Activated naive CD4-positive, alpha-beta T cell treated with anti-CD3 and anti-CD28 coated beads, Interleukin-2, amount 50 U/mL, for 72 hours (primary cell): ENCODE measurements at places on chromosomes 2 and 18.
A peak's percentile ranks its signal among the peaks of the same experiment; 100 is the strongest.

GRCh38 chr2:80700961-80701360 lies 396.4 kb upstream of the LRRTM1 start:
- no peak for DNase-seq

- no peak for DNase-seq
Observed at GRCh38 chr2:83990636-83991035, 468.4 kb downstream of the SUCLG1 start.

DNA sequence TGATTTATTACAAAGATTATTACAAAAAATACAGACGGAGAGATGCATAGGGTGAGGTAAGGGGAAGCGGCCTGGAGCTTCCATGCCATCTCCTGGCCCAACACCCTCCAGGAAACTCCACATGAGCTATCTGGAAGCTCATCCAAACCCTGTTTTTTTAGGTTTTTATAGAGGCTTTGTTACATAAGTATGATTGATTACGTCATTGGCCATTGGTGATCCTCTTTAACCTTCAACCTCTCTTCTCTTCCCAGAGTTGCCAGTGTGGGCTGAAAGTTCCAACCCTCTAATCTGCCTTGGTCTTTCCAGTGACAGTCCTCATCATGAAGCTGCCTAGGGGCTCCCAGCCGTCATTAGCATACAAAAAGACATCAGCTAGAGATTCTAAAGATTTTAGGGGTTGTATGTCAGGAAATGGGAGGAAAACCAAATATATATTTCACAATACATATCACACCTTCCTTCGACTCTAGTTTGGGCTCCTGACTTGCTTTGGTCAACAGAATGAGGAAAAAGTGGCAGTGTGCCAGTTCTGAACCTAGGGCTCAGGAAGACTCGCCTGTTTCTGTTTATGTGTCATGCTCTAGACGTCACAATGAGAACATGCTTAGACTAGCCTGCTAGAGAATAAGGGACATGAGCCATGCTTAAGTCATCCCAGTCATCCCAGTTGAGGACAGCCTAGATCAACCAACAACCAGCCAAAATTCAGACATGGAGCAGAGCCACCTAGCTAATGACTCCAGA lies 54.1 kb downstream of the ETAA1 start:
- DNase-seq = no peak

DNA sequence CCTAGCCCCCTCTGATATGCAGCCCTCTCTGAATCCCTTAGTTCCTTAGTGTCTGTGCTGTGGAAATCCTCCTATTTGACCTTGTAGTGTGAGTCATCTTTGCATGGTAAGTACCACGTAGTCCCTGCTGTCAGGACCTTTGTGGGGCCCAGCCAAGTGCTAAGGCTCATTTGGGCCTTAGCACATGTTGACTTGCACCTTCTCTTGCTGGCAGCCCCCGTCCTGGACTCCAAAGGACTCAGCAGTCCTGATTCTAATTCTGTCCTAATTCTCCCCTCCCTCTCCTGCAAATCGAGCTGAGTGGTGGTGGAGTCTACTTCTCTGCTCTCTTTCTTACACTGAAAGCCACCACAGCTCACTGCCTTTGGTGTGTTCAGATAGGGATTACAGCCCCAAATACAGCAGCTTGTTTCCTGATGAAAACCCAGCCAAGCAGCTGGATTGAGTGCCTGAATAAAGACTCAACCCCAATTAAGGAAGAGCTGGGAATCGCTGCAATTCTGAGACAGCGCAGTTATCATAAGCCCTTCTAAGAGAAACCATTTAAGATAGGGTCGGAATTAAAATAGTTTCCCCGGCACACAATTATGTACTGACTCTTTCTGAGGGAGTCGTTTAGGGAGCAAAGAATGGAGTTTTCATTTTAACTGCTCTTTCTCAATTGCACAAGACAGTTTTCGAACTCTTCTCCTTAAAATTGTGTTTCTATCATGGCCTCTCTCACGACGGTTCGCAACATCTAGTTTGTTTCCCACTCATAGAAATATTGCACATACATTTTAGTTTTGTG lies 215.6 kb upstream of the TNP1 start:
- DNase-seq = no peak

DNA sequence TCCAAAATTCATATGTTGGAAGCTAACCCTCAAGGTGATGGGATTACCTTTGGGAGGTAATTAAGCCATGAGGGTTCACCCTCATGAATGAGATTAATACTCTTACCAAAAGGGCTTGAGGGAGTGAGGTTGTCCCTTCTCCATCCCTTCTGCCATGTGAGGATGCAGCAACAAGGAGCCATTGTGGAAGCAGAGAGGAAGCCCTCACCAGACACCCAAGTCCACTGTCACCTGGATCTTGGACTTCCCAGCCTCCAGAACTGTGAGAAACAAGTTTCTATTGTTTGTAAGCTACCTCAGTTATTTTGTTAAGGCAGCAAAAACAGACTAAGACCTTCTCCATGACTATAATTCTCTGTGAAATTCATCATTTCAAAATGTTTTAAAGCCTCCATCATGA lies 125.7 kb downstream of the FAM124B start:
- DNase-seq = no peak

- DNase-seq = peak; percentile 53
Observed at GRCh38 chr18:31741097-31741735, 19.5 kb downstream of the SLC25A52 start.

- peak; percentile 66 for DNase-seq
Observed at GRCh38 chr2:68121873-68122679, 35.6 kb upstream of the PNO1 start.

DNA sequence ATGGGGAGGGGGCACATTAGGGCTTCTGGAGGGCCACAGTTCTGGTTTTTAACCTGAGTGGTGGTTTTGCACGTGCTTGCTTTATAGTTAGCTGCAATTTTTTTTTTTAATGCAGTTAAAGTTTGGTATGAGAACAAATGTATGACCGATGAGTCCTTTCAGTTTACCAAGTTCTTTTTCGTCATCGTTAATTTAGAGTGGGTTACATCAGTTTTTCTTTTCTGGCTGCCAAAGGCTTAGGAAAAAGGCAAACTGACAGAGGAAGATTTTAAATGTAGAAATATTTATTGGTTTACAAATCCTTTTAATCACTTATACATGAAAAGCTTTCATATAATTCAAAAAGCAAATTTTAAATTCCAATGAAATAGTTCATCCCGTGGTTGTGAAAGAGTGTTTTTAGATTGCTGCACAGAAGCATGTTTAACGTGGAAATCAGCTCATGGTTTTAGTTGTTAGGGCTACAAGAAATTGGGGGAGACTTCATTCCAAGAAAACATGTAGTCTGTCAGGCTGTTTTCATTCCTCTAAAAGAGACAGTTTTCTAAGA lies 82.9 kb downstream of the MSH2 start:
- no peak for DNase-seq

GRCh38 chr2:171910494-171910893 lies 11.8 kb upstream of the HAT1 start:
- no peak for DNase-seq

GRCh38 chr18:11883153-11883552 lies 25.0 kb downstream of the MPPE1 start:
- no peak for DNase-seq

GRCh38 chr2:199464606-199465352 lies 7.0 kb upstream of the SATB2 start:
- no peak for DNase-seq

DNA sequence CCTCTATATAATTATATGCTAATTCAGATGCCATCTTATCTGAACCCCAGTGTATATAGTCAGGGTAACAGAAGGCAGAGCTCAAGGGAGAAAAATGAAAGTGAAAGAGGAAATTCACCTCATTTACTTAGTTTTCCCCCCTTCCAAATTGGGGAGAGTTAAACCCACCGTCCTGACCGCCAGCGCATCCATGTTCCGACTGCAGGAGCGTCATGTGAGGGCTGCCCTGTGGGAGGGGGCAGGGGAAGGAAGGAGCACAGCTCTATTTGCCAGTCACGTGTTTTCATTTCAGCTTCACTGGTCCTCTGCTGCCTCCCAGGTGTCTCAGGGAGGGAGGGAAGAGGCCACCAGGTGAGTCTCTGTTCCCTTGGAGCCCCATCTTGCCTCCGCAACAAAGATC lies 13.2 kb downstream of the CNNM4 start:
- DNase-seq = no peak

DNA sequence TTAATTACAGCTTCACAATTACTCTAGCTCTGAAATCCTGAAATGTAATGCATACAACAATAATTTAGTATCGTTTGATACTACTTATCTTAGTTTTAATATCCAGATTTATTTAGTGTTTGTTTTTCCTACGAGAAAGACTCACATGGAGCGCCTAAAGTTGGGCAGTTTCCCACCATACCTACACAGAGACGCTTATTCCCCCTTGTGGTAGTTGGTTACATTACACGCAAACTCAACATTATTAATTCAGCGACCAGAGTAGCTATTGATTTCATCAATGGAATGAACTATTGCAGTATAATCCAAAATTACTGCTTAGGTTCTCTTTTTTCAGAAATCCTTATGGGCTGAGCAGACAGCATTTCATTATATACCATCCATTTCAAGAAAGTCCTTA lies 164.0 kb upstream of the REG3G start:
- no peak for DNase-seq

DNA sequence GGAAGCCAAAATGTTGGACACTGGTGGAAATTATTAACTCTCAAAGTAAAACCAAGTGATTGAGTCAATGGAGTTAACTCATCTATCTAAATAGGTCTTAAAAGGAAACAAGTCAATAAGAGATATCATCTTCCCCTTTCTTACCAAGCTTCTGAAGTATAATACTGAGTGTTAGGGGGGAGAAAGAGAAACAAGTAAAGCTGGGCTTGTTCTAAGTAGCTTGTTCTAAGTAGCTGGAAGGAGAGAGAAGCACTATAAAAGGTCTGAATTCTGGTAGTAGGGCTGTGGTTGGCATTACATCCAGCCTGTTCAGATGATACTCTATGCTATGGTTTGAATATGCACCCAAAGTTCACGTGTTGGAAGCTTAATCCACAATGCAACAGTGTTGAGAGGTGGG lies 26.8 kb downstream of the YES1 start:
- no peak for DNase-seq

DNA sequence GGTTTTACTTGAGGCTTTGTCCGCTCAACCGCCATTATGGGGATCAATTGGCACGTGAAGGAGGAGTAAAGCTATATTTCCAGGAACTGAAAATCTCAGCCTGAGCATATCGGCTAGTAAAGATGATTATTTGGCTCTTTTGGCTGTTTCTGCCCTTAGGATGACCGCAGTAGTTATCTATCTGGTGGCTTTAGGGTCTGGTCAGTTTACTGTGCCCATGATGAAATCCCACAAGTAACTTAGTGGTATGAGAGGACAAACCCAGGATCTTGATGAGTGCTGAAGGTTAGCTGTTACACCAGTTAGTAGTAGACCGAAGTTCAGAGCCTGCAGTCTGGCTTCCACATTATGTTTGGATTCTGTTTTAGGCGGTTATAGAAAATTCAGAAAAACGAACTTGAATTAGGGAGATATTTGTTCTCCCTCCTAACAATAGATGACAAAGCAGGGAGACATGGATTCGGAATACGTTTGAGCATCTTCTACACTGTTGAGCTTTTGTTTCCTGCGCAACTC lies 1.2 kb downstream of the MAT2A start:
- DNase-seq = no peak

DNA sequence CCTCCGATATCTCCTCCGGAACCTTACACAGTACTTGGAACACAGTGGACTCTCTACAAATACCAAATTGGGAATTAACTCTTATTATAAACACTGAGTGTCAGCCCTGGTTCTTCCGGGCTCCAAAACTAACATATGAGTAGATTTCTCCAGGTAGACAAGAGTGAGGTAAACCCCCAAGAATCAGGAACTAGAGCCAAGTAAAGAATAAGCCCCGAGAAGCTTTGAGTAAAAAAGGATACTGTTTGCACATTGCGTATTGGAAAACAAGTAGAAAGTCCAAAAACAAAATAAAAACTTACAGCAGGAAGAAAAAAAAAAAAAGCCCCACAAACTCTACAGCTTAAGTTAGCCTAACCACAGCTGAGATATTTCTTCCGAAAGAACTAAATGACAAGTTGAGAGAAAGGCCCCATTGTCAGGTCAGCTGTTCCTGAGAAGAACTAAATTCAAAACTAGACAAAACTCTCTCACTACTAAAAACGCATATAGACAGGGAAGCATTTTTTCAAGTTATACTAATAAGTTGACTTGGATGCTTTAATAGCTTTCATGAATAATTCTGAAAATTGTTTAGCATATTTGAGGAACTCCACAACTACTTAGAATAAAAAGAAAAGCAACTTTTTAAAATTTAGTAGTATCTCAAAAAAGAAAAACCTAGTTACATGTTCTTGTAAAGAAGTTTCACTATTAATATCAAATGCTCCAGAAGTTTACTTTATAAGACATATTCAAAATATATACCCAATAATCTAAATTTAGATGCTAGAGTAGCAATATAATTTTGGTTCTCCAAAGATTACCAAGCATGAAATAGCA lies 4.3 kb upstream of the HAAO start:
- DNase-seq = no peak

DNA sequence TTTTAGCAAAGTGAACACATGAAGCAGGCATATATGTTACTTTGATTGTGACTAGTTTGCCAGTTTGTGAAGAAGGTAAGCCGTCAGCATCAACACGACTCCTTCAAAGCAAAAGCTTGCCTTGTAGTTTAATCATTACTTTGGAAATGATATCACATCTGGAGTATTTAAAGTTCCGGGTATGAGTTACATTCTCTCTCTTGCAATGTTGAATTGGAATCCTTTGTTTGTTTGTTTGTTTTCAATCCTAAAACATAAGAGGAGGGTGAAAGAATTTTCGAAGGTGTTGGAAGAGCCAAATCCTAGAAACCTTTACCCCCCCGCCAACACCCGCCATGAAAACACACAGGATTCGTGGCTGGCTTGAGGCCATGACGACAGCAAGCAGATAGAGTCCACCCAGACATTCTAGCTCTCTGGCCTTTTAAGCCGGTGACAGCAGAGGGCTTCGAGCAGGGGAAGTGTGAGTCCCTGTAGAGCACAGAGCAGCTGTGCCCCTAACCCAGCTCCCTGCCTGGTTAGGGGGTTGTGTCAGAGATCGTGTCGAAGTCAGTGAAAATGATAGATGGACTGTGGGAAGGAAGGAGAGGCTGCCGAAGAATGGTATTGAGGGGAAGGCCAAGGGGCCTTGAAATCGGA lies 103.8 kb upstream of the SMIM21 start:
- no peak for DNase-seq

GRCh38 chr18:75208155-75208835 lies 644 bp downstream of the PTGR3 start:
- peak; percentile 44 for DNase-seq

- no peak for DNase-seq
Observed at GRCh38 chr2:102686479-102687439, 67.4 kb downstream of the SLC9A2 start.

DNA sequence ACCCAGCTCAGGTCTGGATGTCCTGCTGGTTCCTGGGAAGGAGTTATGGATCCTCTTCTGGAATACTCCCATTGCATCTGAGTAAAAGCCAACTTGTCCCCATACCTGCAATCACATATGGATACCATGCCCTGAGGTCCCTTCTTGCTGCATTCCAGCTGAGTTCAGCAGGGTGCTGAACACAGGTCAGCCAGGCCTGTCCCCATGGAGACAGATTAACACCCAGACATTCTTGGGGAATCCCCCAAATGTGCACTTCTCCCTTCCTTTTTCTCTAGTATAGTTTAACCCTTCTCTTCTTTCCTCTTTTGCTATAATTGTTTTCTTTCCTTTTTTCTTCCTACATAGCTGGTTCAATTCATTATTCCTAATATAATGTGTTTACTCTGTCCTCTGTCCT lies 799.6 kb upstream of the HS6ST1 start:
- no peak for DNase-seq

- no peak for DNase-seq
Observed at GRCh38 chr18:36394486-36394885, 97.0 kb downstream of the FHOD3 start.

- DNase-seq = no peak
Observed at GRCh38 chr2:26178746-26179436, 6.0 kb downstream of the GAREM2 start.
